ENCODE measurements at places on chromosomes 2 and 18.

DNA sequence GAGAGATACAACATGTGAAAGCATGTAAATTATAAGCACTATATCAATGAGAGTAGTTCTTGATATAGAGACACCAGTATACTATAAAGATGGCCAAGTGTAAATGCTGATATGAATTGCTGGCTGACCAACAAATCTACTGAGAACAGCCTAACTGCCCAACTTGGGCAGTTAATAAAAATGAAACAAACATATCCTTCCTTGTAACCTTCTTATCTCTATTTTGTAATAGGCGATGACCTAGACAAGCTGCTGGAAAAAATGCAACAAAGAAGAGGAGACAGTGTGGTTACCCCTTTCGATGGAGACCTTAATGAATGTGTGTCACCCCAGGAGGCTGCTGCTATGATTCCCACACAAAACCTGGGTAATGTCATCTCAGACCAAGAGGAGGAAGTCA, 148.7 kb downstream of the ESCO1 start:
- no peak for DNase-seq

- DNase-seq: no peak
Observed at GRCh38 chr2:32119161-32119560, 46.5 kb upstream of the SLC30A6 start.

DNA sequence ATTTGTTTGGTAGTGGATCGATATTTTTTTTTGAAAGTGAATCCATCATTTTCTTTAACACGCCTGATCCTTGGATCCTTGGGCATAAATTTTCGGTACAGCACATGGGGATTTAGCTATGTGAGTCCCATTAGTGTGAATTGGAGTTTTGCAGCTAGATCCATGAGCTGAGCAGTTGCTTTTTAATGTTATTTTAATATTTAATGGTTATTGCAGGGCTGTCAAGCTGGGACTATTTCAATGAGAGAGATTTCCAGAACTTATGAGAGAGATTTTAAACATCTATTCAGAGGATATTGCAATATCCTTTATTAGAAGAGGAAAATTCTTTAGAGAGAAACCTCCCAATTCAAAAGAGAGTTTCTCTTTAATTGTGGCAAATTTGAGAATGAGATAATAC, 35.6 kb upstream of the TCF4 start:
- DNase-seq: no peak

DNA sequence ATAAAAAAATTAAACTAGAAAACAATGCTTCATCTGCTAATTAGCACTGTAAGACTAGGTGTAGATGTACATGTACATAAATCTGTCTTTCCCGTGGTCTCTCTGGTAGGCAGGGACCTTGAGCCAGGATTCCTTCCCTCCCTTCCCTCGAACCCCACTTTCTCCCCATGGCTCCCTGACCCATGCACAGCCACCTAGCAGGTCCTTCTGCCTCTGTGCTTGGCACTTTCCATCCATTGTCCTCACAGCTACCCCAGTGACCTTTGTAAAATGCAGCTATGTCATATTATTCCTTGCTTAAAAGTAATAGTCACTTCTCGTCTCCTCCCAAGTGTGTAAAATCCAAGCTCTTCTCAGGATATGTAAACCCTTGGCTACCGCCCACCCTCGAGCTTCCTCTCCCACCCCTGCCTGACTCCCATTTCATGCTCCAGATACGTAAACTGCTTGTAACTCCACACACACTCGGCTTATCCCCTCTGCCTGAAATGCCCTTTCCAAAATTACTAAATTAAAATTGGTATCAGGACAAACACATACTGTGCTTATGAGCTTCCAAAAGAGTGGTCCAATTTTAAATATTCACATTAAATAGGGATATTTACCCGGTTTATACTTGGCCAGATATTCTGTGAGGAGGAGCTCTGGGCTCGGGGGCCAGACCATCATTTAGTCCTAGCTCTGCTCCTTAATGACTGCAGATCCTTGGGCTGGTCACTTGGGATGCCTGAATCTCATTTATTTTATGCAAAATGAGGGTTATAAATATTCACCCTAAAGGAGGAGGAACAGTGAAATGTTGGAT, 54.0 kb upstream of the RALBP1 start:
- no peak for DNase-seq

- no peak for DNase-seq
Observed at GRCh38 chr18:79690586-79691482, 11.2 kb downstream of the CTDP1 start.

- no peak for DNase-seq
Observed at GRCh38 chr18:48126240-48126639, 195.8 kb upstream of the SMAD2 start.

DNA sequence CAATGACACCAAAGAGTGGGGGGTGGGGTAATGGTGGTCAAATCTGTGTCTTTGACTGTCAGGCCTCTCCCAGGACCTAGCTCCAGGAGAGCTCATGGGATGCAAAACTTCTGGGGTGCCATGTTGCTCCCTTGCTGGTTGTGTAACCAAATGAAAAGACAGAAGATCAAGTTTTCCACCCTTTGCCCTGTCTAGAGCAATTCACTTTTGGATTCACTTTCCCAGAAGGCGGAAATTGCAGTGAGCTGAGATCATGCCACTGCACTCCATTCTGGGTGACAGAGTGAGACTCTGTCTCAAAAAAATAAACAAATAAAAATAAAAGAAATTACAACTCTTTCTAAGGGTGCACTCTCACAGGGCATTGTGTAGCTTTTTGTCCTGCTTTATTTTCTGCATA, 34.9 kb upstream of the PLA2R1 start:
- no peak for DNase-seq

DNA sequence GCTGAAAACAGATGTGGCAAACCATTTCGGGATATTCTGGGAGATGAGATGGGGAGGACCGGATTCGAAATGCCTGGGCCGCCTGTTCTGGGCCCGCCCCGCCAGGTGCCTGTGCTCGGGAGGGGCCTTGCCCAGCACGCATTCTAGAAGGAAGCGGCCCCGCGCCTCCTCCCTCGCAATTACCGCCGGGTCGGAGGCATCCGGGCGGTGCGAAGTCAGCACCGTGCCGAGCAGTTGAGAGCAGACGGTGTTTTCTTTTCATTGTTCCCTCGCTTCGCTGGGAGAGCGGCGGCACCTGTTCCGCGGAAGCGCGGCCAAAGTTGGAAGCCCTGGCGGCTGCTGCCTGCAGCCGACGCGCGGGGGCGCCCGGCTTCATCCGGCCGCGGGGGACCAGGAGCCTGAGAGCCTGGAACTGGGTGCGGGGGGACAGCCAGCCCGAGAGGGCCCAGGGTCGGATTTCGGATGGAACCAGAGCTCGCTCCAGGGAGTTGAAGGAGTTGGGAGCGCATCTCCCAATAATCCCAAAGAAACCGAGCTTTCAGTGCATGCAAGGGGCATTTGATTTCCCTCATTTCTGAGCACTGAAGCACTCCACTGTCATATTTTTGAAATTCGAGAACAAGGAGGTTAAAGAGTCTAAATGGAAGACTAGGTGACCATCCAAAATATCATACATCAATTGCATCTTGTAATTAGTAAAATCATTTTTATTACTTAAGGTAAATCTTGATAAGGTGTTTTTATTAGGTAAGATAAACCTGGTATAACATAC, 241.8 kb upstream of the RAB12 start:
- DNase-seq: no peak

- no peak for DNase-seq
Observed at GRCh38 chr2:7281231-7282201, 364.3 kb downstream of the RNF144A start.

DNA sequence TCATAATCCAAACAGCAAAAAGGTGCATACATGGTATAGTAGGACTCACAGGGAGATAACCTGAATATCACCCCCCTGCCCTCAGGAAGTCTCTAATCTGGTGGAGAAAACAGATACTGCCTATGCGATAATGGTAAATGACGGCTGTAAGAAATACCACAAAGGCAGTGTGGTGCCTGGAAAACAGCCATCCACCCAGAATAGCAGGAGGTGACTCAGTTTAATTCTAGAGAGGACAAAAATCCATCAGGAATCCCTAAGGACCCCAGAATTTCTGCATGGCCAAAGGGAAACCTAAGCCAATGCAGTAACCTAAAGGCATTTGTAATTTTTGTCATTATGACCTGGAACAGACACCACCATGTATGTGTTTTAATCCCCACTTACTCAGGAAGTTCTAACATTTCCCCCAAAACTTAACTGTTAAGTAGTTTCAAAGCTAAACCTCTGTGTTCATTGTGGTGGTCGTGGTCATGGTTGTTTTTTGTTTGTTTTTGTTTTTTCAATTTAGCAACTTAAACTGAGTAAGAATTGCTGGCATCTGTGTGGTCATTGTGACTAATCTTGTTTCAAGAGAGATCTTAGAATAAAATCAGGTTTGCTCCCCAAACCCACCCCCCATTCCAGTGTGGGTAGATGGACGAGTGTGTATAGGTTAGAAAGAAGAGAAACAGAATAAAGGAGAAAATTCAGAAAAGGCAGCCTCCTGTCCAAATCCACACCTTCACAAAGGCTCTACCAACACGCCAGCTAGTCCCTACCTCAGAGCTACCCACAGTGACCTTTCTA, 121.5 kb upstream of the CDCA7 start:
- no peak for DNase-seq

DNA sequence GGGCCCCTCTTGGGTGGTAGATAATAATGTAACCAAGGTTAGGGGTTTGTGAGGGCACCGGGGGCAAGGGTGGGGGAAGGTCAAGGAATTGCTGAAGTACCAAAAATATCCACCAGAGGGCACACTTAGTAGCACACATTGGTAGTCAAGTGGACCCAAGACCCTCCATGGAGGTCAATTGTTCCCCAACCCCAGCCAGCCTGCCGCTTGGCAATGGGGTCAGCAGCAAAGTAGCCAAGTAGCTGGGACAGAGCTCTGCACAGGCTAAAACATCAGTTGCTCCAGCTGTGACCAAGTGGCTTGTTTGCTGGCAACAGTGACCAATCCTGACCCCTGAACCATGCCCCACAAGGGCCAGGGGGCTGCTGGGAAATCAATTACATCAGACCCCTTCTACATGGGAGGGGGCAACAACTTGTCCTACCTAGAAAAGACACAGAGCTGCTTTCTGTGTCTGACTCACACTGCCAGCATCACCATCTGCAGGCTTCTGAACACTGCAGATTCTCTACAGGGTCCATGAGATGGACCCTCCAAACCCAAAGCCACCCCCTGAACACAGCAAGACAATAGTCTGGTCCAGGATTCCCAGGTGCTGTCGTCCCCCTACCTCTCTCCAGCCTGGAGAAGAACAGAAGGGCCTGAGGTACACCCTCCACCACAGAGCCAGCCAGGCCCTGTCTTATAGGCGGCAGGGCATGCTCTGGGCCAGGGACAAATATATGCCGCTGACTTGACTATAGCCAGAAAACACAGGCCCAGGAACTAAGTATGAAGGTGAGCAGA, 76.0 kb downstream of the EMX1 start:
- DNase-seq: peak; percentile 31

DNA sequence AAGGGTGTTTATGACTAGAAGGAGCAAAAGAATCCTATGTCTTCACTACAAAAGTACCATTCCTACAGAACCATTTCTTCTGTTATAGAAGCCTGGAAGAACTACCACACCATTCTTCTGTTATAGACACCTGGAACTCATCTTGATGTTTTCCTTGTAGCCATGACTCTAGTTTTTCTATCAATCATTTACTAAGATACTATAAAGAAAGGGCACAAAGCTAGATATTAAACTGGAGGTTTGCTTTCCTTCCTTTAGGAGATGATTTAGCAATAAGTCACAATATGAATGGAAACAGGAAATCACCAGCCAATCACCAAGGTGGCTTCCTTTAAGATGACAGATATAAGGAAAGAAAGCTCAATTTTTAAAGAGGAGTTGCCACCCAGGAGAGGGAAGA, 100.3 kb upstream of the NEUROD1 start:
- DNase-seq: peak; percentile 60
